ENCODE measurements at places on chromosomes 3 and 15.

DNA sequence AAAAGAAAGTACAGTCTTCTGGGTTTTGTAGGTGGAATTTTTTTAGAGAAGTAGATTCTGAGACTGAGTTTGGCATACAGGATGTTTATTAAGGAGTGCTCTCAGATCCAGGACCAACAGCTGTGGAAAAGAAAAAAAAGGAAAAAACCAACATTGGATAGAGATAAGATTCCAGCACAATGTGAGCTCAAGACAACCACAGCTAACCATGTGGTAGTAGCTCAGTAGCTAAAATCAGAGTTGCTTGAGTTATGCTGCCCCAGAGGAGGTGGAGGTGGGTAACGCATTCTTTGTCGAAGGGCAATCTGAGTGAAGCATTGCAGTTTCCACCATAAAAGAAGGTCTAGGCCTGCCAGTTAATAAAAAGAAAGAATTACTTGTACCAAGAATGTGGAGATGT lies 904.3 kb downstream of the NSUN3 start:
- DNase-seq = no peak

DNA sequence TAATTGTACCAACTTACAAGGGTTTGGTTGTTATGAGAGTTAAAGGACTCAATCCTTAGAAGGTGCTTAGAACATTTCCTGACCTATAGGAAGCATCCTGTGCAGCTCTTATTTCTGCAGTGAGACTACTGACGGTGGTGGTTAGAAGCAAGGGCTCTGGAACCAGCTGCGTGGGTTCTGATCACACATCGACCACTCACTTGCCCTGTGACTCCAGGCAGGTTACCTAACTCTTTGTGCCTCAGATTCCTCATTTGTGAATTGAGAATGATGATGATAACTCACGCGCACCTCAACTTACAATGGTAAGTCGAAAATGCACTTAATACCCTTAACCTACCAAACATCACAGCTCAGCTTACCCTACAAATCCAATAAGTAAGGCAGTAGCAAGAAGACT lies 80.7 kb upstream of the SPATA12 start:
- DNase-seq = no peak

- no peak for DNase-seq
Measured at GRCh38 chr3:183275418-183275817, 22.4 kb downstream of the B3GNT5 start.

GRCh38 chr3:71413572-71413971 lies 170.0 kb downstream of the FOXP1 start:
- no peak for DNase-seq

- DNase-seq = no peak
Measured at GRCh38 chr15:100537331-100537730, 8.6 kb upstream of the CERS3 start.

DNA sequence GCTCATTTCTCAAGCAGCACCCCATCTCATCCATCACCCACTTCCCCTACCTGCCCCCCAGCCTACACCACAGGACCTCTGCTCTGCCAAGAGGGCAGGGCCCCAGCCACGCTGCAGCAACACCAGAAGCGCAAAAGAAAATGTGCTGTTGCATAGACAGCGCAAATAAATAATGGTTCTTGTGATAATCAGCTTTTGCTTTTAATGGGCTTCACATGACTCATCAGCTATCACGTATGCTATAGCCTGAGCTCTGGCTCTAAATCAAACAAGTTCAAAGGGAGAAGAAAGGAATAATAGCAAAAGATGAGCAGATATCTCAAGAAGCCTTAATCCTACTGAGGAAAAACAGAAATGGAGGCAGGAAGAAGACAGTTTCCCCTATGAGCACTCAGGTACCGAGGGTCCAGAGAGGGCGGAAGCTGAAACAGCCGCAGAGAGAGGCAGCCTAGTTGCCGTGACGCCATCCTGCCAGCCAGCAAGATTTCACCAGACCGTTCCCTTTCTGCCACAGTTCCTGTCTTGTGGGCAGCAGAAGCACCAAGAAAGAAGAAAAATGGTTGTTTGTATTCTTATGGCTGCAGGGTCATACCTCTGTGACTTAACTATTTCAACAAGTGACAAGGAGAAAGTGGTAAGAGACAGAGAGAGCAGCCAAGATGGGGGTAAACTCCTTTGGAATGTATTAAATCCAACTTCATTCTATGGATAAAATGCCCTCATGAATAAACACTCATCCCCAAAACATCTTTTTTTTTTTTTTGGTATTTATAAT lies 22.0 kb downstream of the RAB27A start:
- peak; percentile 43 for DNase-seq

DNA sequence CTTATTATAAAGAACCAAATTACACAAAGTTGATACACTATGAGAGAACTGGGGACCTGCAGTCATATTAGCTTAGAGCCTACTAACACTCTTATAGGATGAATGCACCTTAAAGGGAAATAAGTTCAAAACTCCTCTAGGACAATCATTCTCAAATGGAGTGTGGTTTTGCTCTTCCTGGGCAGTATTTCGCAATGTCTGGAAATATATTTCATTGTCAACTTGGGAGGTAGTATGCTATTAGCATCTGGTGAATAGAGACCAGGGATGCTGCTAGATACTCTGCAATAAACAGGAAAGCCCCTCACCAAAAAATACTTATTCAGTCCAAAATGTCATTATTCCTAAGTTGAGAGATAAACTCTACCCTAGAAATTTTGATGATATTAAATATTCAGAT lies 451.4 kb upstream of the ARPP21 start:
- DNase-seq = no peak

DNA sequence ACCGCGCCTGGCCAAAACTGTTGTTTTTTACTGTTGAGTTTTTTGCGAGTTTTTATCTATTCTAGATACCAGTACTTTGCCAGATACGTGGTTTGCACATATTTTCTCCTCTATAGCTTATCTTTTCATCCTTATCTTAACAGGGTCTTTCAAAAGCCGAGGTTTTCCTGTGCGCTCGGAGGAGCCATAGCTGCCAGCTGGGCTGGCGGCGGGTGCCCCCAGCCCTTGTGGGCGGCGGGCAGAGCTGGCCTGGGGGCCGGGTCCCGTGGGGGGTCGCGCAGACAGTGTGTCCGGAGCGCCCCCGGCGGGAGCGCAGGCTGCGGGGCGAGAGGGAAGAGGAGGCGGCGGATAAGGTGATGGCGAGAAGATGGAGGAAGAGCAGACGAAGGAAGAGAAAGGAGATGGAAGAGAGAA lies 11.1 kb upstream of the EIF4A2 start:
- DNase-seq = no peak

GRCh38 chr15:76391309-76391708 lies 54.7 kb downstream of the ISL2 start:
- DNase-seq = no peak

DNA sequence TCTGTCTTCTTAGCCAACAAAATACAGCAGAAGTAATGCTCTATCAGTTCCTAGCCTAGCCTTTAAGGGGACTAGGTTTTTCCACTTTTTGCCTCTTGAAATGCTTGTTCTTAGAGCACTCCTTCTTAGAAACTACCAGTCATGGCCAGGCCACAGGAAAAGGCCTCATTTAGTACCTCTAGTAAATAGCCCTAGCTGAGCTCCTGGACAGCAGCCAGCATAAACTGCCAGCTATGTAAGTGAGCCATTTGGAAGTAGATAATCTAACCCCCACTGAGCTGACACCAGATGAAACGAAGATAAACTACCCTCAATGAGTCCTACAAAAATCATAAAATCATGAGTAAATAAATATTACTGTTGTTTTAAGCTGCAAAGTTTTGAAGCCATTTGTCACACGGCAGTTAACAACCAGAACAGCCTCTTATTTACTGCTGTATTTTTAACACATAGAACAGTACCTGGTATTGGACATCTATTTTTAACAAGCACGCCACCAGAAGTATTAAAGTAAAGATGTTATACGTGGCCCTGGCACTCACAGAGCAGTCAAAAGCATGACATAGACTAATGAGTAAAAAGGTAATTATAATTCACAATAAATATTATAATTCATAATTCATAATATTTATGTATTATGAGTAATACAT lies 12.0 kb downstream of the TBC1D5 start:
- DNase-seq = no peak

GRCh38 chr3:155233213-155233612 lies 60.3 kb downstream of the STRIT1 start:
- DNase-seq = no peak

- DNase-seq = no peak
Measured at GRCh38 chr3:66253790-66254620, 33.2 kb downstream of the SLC25A26 start.

DNA sequence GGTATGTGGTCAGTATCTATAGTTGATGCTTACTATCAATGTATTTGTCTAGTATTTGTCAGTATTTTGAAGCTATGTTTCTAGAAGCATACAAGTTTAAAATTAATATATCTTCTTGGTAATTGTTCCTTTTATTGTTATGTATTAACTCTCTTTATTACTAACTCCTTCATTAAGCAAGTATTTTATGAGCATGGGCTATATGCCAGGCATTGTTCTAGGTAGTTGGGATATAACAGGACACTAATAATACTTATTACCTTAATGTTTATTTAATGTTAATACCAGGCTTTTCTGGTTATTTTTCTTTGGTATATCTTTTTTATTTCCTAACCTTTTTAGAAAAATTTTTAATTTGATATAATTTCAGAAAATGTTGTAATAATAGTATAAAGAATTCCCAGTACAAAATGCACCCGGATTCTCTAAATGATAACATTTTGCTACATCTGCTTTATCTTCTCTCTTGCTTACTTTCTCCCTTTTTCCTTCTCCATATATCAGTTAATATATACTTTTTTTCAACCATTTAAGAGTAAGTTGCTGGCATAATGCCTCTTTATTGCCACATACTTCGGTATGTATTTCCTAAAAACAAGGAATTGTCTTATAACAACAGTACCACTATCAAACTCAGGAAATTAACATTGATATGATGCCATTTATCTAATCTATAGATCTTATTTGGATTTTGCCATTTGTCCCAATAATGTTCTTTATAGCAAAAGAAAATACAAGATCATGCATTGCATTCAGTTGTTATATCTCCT lies 30.9 kb downstream of the LRRC49 start:
- DNase-seq = no peak

DNA sequence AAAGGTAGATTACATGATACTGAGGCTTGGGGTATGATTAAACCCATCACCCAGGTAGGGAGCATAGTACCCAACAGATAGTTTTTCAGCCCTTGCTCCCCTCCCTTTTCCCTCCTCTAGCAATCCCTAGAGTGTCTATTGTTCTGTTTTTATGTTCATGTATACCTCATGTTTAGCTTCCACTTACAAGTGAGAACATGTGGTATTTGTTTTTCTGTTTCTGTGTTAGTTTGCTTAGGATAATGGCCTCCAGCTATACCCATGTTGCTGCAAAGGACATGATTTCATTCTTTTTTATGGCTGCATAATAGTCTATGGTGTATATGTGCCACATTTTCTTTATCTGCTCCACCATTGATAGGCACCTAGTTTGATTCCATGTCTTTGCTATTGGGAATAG lies 82.7 kb downstream of the MYLK start:
- DNase-seq = no peak

DNA sequence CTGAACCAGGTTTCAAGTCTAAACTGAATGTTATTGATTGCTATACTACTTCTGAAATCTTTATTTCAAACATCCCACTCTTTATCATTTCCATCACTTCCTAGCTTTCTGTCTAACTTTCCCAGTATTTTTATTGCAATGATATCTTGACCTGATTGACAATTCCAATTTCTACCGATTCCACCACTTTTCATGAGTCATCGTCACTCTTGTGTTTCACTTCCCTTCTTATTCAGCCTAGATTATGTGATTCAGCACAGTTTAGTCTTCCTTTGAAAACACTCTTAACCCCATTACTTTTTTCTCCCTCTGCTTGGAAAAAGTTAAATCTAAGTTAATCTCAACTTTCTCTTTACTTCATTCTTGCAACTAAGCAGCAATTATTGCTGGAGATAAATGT lies 62.6 kb downstream of the SLC7A14 start:
- no peak for DNase-seq

DNA sequence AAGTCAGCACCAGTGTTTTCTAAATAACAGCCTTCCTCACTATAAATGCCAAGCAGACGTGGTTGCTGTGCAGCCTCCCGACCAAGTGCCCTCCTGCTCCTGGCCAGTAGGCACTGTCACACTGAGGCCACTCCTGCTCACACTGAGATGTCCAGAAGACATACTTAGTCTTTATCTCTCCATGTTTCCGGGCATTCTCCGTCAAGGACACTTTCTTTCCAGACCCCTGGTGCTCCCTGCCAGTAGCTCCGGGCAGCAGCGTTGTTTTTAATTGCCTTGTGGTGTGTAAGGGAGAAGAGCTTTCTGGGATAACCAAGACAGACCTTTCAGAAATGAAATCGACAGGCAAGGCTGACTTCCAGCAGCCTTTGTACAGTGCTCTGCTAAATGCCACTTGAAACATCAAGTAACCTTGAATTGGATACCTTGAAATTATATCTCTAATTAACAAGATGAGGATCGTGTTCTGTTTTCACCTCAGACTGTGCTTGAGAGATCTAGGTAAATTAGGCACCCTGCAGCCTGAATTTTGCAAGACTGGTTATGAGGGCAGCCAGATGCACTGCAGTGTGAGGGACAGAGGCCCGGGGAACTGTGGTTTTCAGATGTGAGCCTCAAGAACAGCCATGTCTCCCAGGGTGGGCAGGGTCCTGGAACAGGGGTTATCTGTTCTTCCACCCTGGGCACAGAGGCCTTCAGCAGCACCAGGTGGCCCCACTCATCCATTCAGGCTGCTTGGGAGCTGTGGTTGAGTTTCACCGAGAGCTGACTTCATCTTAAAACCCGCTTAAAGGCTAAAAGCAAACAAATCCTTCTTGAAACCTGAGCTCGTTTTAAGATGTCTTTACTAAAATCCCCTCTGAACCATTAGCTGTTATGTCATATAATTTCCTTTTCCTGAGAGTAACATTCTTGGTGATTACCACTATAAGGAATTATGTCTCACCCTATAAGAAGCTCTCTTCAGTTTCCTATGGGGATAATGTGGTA lies 105.5 kb upstream of the IL12A start:
- DNase-seq = no peak

- no peak for DNase-seq
Measured at GRCh38 chr15:65962187-65962586, 92.9 kb downstream of the RAB11A start.

DNA sequence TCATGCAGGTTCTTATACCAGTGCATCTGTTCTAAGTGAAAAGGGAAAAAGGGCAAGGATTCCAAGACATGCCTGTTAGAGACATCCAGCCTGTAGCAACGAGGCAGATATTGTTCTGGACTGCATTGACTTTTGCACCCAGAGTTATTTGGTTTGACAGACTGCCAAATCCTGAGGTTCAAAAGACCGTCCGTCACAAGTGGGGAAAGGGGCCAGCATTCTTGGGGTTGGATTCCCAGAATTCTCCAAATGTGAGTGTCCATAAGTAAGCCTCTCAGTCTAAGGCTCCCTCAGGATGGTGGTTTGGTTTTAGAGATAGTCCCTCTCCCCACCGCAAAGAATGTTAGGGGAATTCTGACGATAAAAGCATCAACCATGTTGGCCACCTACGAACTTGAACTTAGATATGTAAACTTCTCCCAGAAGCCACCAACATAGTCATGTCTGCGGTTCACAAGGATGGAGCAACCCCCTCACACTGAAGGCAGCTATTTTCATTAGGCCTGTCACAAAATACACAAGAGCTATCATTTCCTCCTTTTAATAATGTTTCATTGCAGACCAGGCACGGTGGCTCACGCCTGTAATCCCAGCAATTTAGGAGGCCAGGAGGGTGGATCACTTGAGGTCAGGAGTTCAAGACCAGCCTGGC lies 13.6 kb upstream of the LACTB start:
- no peak for DNase-seq

All from stimulated activated CD8-positive, alpha-beta memory T cell treated with anti-CD3 and anti-CD28 coated beads, Interleukin-7, amount 100 ng/mL, for 24 hours (primary cell).